Occipital lobe (tissue), 3 donors: ENCODE measurements at places on chromosomes 5 and 9. TPM values are rescaled to one million over a fixed set of nuclear protein-coding genes. Genes with fewer than 3 reads are reported as not detected.

DNA sequence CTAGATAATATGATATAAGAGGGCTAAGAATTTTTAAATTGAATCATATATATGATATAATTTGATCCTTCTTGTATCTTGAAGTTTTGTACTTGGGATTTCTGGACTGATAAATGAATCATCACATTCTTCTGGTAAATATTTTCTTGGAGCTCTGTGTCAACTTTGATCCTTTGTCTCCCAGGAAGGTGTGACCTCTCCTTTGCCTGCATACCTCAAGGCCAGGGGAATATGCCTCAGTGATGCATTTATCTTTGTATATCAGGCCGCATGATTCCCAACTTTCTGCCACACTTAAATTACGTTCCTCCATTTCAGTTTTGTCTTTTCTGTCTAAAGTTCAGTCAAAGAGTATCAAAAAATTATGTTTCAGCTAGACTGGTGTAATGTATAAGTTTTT lies 101.2 kb downstream of the NLN start:
- no peak for DNase-seq

- no peak for DNase-seq
Observed at GRCh38 chr9:133374612-133375115, 1.2 kb downstream of the SURF4 start.

GRCh38 chr5:169421677-169422076 lies 120.7 kb upstream of the SLIT3 start:
- DNase-seq, result no peak

- DNase-seq, result no peak
Observed at GRCh38 chr5:103706939-103707682, 144.5 kb upstream of the NUDT12 start.

- DNase-seq, result no peak
Observed at GRCh38 chr9:81559709-81560108, 129.6 kb downstream of the TLE1 start.

The SPINK1 gene
- not detected for total RNA-seq

The TAF11L5 gene
- total RNA-seq, result not detected

The ARHGEF37 gene
- total RNA-seq, result 1.4 TPM

DNA sequence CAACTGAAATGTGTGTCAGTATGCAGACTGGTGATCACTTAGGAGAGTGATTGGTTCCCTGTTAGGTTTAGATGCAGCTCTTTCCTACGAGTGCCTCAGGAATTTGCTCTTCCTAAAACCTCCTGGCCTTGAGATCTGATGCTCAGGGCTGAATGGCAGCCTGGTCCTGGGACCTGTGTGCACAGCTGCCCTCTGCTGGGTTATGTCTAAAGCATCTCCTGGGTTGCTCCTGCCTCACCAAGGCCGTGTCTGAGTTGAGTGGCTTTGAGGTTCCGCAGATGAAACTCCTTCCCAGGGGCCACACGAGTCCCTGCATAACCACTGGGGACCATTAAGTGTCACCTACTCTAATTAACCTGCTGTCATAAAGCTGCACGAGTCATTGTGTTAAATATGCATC lies 59.5 kb downstream of the MVB12B start:
- no peak for DNase-seq

DNA sequence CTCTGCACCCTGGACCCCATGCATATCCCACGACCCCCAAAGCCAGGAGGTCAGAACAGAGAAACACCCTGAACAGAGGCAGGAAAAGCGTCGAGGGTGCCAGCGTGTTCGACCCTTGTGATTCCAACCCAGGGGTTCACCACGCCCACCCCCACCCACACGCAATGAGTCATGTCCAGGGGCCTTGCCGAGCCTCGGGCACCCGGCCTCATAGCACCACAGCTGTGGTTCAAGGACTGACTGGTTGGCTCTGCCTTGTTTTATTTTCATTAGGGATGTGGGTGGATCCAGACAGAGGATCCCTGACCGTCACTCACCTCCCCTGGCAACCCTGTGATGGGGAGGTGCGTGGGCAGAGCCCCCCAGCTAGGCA lies 9.5 kb upstream of the QSOX2 start:
- DNase-seq, result no peak

DNA sequence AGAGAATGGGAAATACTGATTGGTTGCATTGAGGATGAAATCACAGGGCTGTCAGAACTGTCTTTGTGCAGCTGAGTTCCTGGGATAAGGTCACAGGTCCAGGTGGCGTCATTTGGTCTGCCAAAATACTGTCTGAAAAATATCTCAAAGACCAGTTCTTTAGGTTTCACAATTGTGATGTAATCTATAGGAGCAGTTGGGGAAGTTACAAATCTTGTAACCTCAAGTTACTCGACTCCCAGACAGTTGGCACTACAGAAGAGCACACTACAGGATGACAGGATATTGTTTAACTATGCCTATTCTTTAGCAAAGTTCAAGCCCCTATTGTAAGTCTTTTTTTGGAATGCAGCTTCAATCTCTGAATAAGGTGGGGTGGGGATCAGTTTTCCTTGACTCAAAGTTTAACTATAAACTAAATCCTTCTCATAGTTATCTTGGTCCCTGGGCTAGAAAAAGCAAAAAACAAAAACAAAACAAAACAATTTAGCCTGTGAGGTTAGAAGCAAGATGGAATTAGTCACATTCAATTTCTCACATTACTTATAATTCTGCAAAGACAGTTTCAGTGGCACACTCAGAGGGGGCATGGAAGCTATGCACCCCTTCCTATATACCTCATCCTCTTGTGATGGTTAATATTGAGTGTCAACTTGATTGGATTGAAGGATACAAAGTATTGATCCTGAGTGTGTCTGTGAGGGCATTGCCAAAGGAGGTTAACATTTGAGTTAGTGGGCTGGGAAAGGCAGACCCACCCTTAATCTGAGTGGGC lies 276.0 kb downstream of the AUH start:
- DNase-seq, result no peak

The PAX5 gene
- not detected for total RNA-seq

DNA sequence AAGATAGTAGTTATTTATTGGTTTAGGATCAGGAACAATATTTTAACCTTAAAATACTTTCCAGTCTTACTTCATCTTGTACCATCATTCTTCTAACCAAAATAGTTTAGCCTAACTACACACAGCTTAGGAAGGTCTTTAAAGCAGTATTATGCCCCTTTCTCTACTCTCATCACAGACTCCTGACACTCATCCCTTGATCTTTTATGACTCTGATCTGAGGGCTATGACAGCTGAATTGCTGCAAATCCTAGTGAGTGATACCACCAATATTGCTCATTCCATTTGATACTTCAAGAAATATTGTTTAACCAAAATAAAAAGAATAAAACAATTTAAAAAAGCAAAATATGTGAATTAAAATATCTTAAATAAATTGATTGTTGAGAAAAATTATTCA lies 746.6 kb upstream of the ACO1 start:
- no peak for DNase-seq

DNA sequence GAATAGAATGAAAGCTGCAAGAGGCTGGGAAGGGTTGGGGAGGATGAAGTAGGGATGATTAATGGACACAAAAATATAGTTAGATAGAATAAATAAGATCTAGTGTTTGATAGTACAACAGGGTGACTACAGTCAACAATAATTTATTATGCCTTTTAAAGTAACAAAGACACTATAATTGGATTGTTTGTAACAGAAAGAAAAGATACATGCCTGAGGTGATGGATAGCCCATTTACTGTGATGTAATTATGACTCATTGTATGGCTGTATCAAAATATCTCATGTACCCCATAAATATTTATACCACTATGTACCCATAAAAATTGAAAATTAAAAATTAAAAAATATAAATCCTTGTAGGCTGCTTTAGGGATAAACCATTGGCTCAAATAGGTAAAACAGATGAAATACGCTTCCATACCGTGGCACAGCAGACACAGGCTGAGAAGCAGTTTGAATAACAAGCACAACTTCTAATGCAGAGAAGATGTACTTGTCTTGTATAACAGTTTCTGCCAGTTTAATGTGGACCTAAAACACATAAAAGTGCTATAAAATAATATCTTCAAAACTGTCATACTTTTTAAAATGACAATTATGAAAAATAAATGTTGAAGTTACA lies 34.9 kb downstream of the APBA1 start:
- no peak for DNase-seq

DNA sequence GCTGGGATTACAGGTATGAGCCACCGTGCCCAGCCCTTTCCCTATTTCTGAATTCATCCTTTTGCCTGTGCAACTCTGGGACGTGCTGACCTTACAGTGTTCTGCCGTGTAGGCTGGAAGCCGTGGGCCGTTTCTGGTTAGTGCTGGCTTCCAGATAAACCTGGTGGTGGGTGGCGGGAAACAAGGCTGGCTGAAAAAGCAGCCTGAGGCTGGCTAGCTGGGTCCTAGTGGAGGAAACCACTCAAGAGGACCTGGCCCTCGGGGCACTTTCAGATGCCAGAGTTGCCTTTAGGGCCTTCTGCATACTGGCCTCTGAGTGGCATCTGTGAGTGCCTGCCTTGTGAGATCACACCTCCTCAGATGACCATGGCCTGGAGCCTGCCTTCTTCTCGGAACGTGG lies 26.9 kb downstream of the GALNT12 start:
- DNase-seq, result no peak

The F2RL1 gene
- total RNA-seq, result 2.8 TPM

DNA sequence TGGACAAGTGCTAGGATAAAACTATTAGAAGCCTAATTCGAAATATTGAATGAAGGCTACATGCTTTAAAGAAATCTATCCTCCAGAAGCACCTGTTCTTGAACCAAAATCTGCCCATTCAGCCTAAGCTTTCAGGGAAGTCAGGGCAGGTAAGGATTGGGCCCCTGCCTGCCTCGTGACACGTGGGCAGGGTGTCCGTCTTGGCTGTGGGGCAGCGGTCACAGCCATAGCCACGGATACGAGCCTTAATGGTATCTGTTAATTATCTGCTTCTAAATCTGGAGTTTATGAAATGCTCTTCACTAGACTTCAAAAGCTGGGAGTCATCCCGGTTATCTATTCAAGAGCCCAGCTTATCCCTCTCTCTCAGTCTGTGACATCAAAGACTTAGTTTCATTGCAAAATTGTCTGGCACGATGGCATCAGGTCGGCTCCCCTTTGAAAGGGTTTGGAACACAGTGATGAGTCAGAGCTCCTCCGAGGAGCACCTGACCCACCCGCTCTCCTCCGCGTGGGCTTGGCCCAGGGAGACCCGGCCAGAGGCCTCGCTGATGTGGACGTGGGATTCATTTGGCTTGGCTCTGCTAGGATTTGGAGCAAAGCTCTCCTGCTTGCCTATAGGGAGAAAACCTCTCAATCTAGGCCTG lies 135.9 kb downstream of the MACROH2A1 start:
- no peak for DNase-seq

DNA sequence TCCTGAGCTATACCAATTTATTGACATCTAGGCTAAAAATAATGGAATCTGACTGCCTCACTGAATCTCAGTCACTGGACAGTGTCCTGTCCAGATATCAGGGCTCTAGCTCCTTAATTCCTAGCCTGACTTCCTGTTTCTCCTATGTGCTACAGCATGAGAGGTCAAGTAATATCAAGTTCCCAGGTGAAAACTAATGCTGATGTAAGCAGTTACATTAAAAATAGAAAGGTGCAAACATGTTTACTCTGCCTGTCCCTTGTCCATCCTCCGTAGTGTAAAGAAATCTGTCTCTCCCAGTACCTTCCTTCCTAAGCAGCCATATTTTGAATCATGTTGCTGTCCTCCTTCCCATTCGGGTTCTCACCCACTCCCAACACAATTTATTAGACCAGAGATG lies 145.9 kb upstream of the GHR start:
- no peak for DNase-seq

GRCh38 chr9:16205455-16205854 lies 652.6 kb downstream of the CCDC171 start:
- no peak for DNase-seq

The BRINP1 gene
- 51.3 TPM for total RNA-seq

DNA sequence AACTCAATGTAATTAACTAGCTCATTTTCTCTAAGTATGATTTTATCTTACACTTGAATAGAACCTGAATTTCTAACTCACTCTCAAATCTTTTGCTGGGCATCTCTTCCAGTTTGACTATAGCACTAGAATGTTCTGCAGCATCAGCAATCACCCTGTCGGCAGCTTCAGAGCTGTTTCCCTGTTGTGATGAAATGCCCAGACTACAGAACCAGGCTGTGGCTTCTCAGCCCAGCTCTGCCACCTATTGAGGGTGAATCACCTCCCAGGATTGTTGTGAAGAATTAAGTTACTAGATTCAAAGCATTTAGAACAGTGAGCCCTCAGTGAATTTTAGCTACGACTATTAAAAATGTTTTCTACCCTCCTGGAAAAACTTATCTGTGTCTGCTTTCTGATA lies 90.4 kb upstream of the ANKRD55 start:
- DNase-seq, result no peak

The MYMK gene
- not detected for total RNA-seq

DNA sequence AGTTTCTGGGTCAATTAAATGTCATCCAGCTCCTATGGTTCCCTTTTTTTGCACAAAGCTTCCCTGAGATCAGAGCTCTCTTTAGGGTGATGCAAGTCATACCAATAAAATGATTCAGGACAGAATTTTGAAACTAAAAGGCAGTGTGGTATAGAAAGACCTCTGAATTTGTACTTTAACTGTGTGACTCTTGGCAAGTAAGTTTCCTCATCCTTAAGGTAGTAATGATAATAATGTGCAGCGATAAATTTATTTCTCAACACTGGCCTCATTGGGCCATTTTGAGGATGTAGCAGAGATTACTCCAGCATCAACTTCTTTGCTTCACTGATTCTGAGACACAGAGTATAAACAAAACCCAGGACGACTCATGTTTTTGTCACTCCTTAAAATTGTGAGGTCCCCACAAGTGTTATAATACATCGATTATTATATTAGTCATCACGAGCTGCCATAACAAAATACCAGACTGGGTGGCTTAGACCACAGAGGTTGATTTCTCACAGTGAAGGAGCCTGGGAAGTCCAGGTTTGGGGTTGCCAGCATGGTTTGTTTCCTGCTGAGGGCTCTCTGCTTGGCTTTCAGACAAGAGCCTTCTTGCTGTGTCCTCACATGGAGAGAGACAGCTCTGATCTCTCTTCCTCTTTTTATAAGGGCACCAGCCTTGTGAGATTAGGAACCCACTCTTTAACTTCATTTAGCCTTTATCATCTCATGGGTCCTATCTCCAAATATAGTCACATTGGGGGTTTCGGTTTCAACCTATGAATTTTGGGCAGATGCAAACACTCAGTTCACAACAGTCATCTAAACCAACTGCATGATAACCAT lies 293.0 kb downstream of the ZNF608 start:
- no peak for DNase-seq

The SCGB3A2 gene
- total RNA-seq, result not detected

- DNase-seq, result no peak
Observed at GRCh38 chr9:135960411-135961276, 529 bp downstream of the UBAC1 start.

- DNase-seq, result peak; percentile 77
Observed at GRCh38 chr9:34701769-34702736, 7.9 kb downstream of the CCL21 start.

GRCh38 chr5:21663082-21663481 lies 1190.1 kb downstream of the CDH12 start:
- no peak for DNase-seq

GRCh38 chr9:112569186-112569585 lies 82.6 kb downstream of the KIAA1958 start:
- no peak for DNase-seq

DNA sequence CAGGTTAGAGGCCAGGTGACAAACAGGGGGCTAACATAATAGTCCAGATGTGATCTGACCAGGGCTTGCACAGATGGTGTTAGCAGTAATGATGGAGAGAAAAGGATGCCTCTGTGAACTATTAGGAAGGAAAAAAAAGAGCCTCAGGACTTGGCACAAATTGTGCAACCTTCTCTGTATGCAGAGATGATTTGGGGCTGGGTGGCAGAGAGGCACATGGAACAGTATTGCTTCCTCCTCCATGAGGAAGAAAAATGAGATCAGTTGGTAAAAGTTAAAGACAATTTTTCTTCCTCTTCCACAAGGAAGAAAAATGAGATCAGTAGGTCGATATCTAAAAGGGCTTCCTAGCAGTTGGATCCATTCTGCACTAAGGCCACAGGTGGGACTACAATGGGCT lies 13.9 kb upstream of the ANXA6 start:
- no peak for DNase-seq
